ENCODE measurements at places on chromosomes 7 and 10.

GRCh38 chr10:71660313-71660712 is 59.3 kb downstream of the C10orf105 start:
- no peak for DNase-seq

DNA sequence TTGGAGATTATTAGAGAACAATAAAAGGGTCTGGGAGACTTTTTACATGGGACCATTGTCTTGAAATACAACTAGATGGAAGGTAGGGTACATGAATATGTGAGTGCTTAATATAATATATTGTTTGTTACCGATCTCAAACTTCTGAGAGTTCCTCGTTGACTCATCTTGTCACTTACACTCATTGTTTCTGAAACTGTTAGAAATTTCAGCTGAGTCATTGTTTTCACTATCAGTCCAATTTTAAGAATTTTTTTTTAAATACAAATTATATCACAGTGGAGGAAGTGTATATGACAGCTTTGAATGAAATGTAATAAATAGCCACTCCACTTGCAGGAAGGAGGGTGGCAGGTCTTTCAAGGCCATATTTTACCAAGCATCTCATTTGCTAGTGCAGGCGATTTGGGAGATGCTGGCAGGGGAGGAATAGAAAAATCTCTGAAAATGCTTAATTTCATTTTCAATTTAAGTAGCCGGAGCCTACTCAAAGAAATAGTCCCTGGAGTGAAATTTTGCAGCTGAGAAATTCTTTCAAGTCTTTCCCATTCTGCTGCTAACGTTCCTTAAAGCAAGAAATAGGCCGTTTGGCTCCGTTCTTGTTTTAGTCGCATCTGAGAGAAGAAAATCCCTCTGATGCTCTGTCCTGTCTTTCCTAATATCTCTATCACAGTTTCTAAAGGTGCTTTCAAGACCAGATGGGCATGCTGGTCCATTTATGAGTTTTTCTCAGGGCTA is 1404.2 kb upstream of the CELF2 start:
- DNase-seq: no peak

DNA sequence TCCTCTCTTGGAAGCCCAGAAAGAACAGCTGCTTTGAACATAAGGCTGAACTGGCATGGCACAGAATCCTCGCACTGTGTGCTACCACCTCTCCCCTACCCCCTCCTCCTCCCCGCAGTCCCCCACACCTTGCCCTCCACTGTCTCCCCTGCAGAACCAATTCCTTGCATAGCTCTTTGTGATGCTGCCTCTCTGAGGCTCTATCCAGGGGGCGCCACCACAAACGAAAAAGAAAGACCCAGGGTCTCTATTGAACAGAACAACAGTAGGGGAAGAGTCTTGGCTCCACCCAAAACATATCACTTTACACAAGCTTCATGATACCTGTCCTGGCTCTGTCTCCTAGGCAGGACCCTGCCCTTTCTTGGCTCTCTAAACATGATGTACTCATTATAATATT is 26.2 kb upstream of the EBLN1 start:
- no peak for DNase-seq

DNA sequence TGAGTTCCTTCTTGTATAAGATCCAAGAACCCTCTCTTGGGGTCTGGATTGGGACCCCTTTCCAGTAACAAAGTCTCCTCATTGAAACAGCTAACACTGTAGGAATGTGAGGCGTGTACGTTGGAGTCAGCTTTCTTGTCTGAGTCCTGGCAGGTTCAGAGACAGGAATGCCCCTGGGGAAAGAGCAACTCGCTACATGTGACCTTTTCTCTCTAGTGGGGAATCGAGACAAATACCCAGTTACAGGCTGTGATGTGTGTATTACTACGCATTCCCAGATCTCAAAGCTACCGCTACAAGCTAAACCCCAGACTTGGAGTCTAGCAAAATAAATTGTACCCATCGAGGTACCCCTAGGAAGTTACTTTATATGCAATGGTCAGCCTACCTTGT is 85.6 kb upstream of the FRMD4A start:
- DNase-seq: no peak

- no peak for DNase-seq
These were observed 86.3 kb downstream of the TBXAS1 start for GRCh38 chr7:139915268-139915863.

Data from activated naive CD4-positive, alpha-beta T cell treated with Interleukin-2 at 50 U/mL for 16 hours (primary cell).